Activated T-helper 1 cell treated with anti-CD3 and anti-CD28 coated beads, Interleukin-2, amount 50 U/mL, for 16 hours (primary cell): ENCODE measurements at places on chromosomes 5 and 9.

GRCh38 chr9:98573749-98574278 is 134.9 kb downstream of the GABBR2 start:
- DNase-seq, result no peak

DNA sequence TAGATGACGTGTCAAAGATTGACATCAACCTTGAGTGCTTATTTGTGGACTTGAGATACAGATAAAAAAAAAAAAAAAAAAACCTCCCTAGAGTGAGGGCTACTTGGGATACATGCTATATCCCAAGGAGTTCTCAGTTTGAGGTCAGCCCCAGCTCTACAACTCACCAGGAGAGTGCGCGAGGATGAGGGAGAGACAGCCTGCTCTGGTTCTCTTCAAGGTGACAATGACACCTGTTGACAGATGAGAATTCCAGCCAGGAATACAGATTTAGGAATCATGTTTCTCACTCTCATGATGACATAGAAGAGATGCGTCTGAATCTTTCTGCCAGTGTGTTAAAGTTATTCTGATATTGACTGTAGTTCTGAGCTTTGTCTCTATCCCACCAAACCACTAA is 24.9 kb upstream of the ARHGAP26 start:
- no peak for DNase-seq

DNA sequence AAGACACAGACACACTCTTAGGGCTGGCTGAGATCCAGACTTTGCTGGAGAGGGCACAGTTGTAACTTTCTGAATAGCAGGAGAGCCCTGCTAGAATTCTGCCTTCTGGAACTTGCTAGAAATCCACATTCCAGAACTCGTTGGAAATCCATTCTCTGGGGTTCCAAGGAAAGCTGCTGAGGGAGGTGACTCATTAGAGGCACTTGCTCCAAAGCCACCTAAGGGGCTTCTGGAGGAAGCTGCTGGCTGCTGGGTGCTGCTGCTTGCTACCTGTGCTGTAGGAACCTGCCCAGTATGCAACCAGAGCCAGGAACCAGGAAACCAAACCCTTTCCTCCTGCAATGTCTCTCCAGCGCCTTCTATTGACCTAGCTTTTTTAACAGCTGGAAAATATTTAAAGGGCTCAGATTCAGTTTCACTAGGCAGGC is 4.1 kb upstream of the TLE4 start:
- DNase-seq, result no peak

DNA sequence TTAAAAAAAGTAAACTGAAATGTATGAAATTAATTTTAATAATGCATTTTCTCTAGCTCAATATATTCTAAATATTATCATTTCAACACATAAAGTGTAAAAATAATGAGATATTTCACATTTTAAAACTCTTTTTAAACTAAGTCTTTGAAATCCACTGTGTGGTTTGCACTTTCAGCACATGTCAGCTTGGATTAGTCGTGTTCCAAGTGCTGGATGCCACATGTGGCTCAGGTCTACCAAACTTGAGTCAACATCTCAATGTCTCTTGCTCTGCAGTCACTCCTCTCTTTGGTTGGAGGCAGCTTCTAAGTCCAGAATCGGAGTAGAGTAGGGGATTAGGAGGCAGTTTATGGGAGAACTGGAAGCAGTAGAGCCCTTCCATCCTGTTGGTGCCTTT is 173.7 kb upstream of the ANKRD55 start:
- DNase-seq, result no peak
